ENCODE measurements at places on chromosomes 6 and 20. TPM values are rescaled to one million over a fixed set of nuclear protein-coding genes. Genes with fewer than 3 reads are reported as not detected.

GRCh38 chr6:108350528-108350927 lies 55.7 kb downstream of the AFG1L start:
- no peak for DNase-seq

DNA sequence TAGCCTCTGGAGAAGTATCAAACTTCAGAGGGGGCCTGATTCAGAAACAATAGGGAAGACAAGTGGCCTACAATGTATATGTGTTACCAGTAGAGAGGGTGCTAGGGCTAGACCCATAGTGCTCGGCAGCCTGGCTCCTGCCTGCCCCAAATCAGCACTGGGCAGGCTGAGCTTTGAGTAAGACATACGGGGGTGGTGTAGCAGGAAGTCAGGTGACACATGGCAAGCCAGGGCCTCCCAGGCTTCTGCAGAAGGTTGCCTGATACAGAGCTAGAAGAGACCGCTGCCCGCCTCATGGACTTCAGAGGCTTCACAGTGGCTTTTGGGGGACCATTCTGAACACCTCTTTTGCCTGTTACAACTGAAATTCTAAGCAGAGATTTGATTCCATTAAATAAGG lies 43.4 kb downstream of the RALY start:
- DNase-seq, result peak; percentile 8

GRCh38 chr6:145735356-145736165 lies at the start of gene EPM2A:
EPM2A (minus strand) TSS chr6:145735520; CDS start chr6:145735498, 22 bp downstream.
- peak; percentile 78 for DNase-seq

DNA sequence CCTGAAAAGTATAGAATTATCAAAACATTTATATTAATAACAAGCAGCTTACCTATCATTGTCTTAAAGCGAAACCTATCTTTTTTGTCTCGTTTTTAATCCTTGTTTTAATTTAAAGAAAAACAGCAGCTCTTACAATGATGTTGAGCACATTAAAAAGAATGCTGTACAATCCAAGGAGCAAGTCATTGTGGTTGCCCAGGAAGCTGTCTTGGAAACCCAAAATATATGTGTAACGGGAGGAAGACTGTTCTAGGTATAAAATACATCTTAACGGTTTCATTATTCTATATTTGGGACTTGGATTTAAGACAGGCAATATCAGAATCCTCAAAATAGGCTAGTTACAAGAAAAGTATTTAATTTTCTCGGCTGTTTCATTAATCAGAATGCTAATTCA lies 21.7 kb downstream of the ZNF133 start:
- no peak for DNase-seq

GRCh38 chr20:16929756-16930155 lies 181.6 kb downstream of the OTOR start:
- DNase-seq, result peak; percentile 9

DNA sequence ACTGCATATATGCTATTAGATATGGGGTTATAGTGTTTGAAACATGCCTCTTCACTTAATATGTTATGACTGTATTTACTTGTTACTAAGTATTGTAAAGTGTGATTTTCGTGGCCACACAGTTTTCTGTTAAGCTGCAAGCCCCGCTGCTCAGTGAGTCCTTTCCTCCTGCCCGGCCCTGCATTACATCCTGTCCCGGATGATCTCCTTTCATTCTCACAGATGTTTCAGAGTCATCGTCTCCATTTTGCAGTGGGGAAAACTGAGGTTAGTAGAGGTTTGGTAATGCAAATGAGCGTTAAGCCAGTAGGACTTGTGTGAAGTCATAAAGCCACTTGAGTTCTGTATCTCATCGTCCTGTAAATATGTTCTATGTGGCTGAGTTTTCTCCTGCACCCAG lies 155.5 kb downstream of the CFAP61 start:
- DNase-seq, result no peak

GRCh38 chr20:45833883-45834796 lies 541 bp downstream of the SNX21 start:
- peak; percentile 54 for DNase-seq

GRCh38 chr6:131427434-131428058 lies 145.5 kb upstream of the ARG1 start:
- DNase-seq, result no peak

- DNase-seq, result no peak
Observed at GRCh38 chr6:30862156-30862875, 22.0 kb upstream of the DDR1 start.

- peak; percentile 96 for DNase-seq
Observed at GRCh38 chr6:154606457-154606856, 96.0 kb upstream of the CNKSR3 start.

- no peak for DNase-seq
Observed at GRCh38 chr20:62918147-62918546, 8.2 kb downstream of the DIDO1 start.

DNA sequence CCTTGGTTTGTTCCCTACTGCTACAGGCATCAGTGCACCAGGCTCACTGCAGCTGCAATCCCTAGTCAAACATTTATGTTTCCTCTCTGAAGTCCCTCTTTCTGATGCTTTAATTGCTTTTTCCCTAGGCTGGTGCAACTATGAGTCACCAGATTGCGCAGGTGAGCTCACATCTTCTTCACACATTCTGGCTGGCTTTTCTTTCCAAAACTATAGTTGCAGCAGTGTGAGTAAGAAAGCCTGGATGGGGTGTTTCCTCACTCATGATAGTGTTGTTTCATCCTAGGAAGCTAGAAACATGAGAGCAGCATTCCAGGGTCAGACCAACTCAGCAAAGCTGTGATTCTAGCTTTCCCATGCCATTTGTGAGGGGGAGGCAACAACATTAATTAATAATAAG lies 296.4 kb downstream of the PAX1 start:
- peak; percentile 1 for DNase-seq

Gene OPN5
- polyA plus RNA-seq, result not detected

Gene C2
- not detected for polyA plus RNA-seq

Gene PRKN
- polyA plus RNA-seq, result 0.07 TPM

Gene DEFB124
- polyA plus RNA-seq, result not detected

Gene APMAP
- 66.1 TPM for polyA plus RNA-seq

Gene TENT5A
- 1.8 TPM for polyA plus RNA-seq

Gene TRIM40
- not detected for polyA plus RNA-seq

Measured in mammary epithelial cell (primary cell).